Chondrocyte (in vitro differentiated cells): ENCODE measurements at places on chromosomes 7 and 10. TPM values are rescaled to one million over a fixed set of nuclear protein-coding genes. Genes with fewer than 3 reads are reported as not detected.

GRCh38 chr7:72466797-72467196 is 54.7 kb upstream of the CALN1 start:
- H3K4me1 ChIP-seq, result no peaks in the 10 kb centered on the region
- no peak overlapping the region for H3K27ac ChIP-seq
- H3K27me3 ChIP-seq, result peaks cover 23% of the 10 kb centered on the region

GRCh38 chr7:124724507-124725192 is 40.9 kb downstream of the GPR37 start:
- peaks cover 15% of the 10 kb centered on the region for H3K4me1 ChIP-seq
- no peaks in the 10 kb centered on the region for H3K27me3 ChIP-seq
- H3K4me3 ChIP-seq, result no peak overlapping the region
- DNase-seq, result no peak
- H3K36me3 ChIP-seq, result no peaks in the 10 kb centered on the region

DNA sequence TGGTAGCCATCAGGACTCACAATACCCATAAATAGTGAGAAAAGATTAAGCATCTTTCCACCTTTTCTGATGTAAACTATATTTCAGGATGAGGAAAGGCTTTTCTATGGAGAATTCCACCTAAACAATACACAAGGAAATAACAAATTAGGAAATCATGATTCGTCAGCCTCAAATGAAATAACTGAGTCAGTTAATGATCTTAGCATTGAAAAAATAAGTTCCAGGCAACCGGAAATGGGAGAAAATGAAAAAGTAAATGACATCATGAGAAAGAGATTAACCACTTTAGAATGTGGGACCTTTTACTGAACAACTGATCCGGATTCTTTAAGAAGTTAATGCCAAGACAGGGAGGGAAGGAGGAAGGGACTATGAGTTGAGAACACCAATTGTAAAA is 742.3 kb downstream of the TNS3 start:
- H3K4me1 ChIP-seq, result peaks cover 10% of the 10 kb centered on the region
- no peaks in the 10 kb centered on the region for H3K36me3 ChIP-seq
- no peak overlapping the region for H3K4me3 ChIP-seq

GRCh38 chr10:129893104-129894089 is 70.7 kb downstream of the EBF3 start:
- no peak overlapping the region for H3K27ac ChIP-seq

DNA sequence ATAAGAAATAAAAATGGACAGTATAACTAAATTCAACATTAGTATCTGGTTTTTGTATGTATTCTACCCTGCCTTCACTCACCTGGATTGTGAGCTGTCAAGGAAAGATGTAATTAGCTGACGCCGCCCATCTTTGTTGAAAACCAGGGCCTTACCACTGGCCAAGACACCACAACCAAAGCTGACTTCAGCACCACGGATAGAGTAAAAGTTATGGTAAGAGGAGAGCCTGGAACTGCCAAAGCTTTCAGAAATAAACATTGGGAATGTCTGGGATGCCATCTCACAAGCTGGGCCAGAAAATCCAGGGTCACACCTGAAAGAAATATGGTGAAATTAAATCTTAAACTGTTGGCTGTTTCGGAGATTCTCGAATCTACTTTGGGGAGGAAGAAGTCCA is 190.1 kb upstream of the SLC26A5 start:
- H3K36me3 ChIP-seq, result no peaks in the 10 kb centered on the region
- no peaks in the 10 kb centered on the region for H3K27me3 ChIP-seq
- no peak overlapping the region for H3K4me3 ChIP-seq
- H3K4me1 ChIP-seq, result peaks cover 33% of the 10 kb centered on the region
- H3K27ac ChIP-seq, result no peak overlapping the region
- no peak for DNase-seq

- DNase-seq, result no peak
- H3K27me3 ChIP-seq, result no peaks in the 10 kb centered on the region
- H3K36me3 ChIP-seq, result peaks cover 5% of the 10 kb centered on the region
- peaks cover 29% of the 10 kb centered on the region for H3K4me1 ChIP-seq
- no peak overlapping the region for H3K4me3 ChIP-seq
These were observed 2.0 kb upstream of the PURB start for GRCh38 chr7:44887293-44887692.

- H3K4me3 ChIP-seq, result no peak overlapping the region
- no peaks in the 10 kb centered on the region for H3K27me3 ChIP-seq
- no peaks in the 10 kb centered on the region for H3K36me3 ChIP-seq
- DNase-seq, result no peak
- H3K27ac ChIP-seq, result no peak overlapping the region
These were observed 429.1 kb downstream of the SEMA3D start for GRCh38 chr7:84757761-84758160.

GRCh38 chr10:101261702-101262101 is 32.4 kb upstream of the LBX1 start:
- no peaks in the 10 kb centered on the region for H3K4me1 ChIP-seq
- no peak overlapping the region for H3K27ac ChIP-seq
- no peak for DNase-seq

GRCh38 chr7:38846280-38846679 is 62.7 kb downstream of the VPS41 start:
- peaks cover 12% of the 10 kb centered on the region for H3K4me1 ChIP-seq
- DNase-seq, result no peak
- no peaks in the 10 kb centered on the region for H3K27me3 ChIP-seq

DNA sequence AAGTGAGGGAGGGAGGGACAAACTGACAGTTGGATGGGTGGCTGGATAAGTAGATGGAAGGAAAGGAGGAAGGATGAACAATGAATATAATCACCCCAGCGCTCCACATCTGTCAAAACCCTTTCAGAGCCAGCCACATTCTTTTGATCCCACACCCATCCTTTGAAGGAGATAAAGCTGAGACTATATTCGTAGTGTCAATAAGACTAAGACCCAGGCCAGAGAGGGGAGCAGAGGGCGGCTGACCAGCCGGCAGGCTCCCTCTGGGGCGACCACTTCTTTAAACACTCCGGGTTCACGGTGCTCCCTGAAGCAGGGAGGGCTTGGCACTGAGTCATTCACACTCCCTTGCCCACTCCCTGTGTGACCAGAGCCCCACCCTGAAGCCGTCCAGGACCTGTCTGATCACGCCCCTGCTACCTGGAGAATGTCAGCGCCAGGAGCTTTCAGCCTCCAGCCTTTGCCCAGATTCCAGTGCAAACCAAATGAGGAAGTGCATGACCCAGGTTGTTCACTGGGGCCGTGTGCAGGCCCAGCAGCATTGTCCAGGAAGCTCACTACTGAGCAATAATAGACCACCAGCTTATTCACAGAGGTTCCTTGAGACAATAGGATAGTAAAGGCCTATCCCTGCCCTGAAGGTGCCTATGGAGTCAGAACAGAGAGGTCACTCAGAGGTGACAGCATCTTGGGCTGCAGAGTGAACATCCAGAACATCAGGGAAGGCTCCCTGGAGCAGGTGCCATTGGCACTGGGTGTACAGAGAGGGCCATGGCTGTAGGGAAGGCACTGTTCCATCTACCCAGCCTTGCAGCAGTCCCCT is 34.4 kb downstream of the UNC5B start:
- H3K4me3 ChIP-seq, result no peak overlapping the region
- H3K27me3 ChIP-seq, result no peaks in the 10 kb centered on the region
- no peak overlapping the region for H3K27ac ChIP-seq
- H3K4me1 ChIP-seq, result peaks cover 55% of the 10 kb centered on the region
- no peaks in the 10 kb centered on the region for H3K36me3 ChIP-seq

GRCh38 chr10:112616647-112617046 is 169.6 kb downstream of the VTI1A start:
- H3K4me3 ChIP-seq, result no peak overlapping the region
- H3K27ac ChIP-seq, result no peak overlapping the region
- no peaks in the 10 kb centered on the region for H3K4me1 ChIP-seq
- no peaks in the 10 kb centered on the region for H3K27me3 ChIP-seq
- peaks cover 4% of the 10 kb centered on the region for H3K36me3 ChIP-seq

GRCh38 chr10:102421507-102421756 is 796 bp downstream of the FBXL15 start:
- peaks cover 1% of the 10 kb centered on the region for H3K36me3 ChIP-seq
- no peak for DNase-seq

DNA sequence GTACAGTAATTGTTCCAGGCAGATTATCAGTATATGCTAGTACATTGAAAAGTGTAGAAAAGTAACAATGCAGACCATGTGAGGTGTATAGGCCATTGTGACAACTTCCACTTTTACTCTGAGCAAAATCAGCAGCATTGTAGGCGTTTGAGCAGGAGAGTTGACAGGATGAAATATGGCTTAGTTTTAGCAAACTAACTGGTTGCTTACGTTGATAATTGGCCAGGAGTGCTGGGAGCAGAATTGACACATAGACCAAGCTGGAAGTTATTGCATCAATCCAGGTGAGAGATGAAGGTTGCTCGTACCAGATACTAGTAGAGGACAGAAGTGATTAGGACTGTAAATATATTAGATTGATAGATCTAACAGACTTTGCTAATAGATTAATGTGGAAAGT is 46.0 kb downstream of the LCOR start:
- peaks cover 33% of the 10 kb centered on the region for H3K4me1 ChIP-seq
- no peaks in the 10 kb centered on the region for H3K27me3 ChIP-seq
- H3K4me3 ChIP-seq, result no peak overlapping the region
- no peaks in the 10 kb centered on the region for H3K36me3 ChIP-seq

- no peak overlapping the region for H3K4me3 ChIP-seq
- H3K36me3 ChIP-seq, result peaks cover 29% of the 10 kb centered on the region
- H3K4me1 ChIP-seq, result peaks cover 45% of the 10 kb centered on the region
These were observed 3.8 kb downstream of the NUDCD3 start for GRCh38 chr7:44486693-44487092.

GRCh38 chr7:94250124-94250523 is 144.6 kb upstream of the COL1A2 start:
- no peak overlapping the region for H3K27ac ChIP-seq
- no peak overlapping the region for H3K4me3 ChIP-seq
- no peak for DNase-seq

DNA sequence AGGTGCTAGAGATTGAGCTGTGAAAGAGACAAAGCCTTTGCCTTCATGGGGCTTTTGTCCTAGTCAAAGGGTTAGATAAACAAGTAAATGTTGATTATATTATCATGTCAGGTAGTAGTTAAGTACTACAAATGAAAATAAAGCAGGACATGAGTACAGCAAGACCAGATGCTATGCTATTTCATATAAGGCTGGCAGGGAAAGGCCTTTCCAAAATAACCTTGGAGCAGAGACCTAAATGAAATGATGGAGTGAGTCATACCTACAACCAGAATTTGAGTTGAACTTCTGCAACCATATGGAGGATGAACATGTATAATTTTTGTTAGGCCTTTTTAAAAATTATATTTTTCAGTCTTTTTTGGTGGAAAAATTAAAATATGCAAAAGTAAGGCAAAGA is 23.6 kb upstream of the SEMA4G start:
- no peaks in the 10 kb centered on the region for H3K27me3 ChIP-seq
- no peak overlapping the region for H3K27ac ChIP-seq
- DNase-seq, result no peak
- no peak overlapping the region for H3K4me3 ChIP-seq

DNA sequence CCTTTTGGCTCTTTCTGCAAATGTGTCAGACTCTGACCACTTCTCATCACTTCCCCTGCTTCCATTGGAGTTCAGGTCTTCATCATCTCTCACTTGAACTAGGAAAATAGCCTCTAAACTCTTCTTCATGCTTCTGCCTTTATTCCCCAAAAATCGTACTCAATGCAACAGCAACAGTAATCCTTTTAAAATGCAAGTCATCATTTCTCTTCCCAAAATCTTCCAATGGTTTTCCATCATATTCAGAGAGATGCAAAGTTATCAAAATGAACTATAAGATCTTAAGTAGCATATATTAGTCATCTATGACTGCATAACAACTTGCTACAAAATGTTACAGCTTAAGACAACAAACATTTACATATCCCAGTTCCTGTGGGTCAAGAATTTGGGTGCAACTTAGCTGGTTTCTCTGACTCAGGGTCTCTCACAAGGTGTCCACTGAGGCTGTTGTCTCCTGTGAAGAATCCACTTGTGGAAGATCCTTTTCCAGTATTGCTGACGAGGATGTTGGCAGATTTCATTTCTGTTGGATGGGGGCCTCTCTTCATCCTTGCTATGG is 31.0 kb upstream of the ETV1 start:
- H3K27me3 ChIP-seq, result no peaks in the 10 kb centered on the region
- DNase-seq, result no peak
- H3K4me1 ChIP-seq, result peaks cover 6% of the 10 kb centered on the region
- no peak overlapping the region for H3K27ac ChIP-seq

Gene FBXW4
- total RNA-seq, result 34.4 to 37.2 TPM (median 36.1 TPM) in 3 replicates

Gene ANXA7
- 93.5 to 102 TPM (median 94.7 TPM) in 3 replicates for total RNA-seq

Gene GPR26
- total RNA-seq, result not detected in 3 replicates

Gene HOXA13
- total RNA-seq, result not detected in 3 replicates

Gene TDRD1
- total RNA-seq, result not detected in 3 replicates

Gene KCND2
- 0.26 to 0.30 TPM in 2 of 3 replicates, not detected in the other for total RNA-seq

Gene TRIM73
- 3.1 to 6.6 TPM (median 3.5 TPM) in 3 replicates for total RNA-seq

Gene C7orf57
- not detected in 3 replicates for total RNA-seq

Gene PDZD7
- 1.4 to 1.8 TPM (median 1.7 TPM) in 3 replicates for total RNA-seq

Gene KAZALD1
- 18.9 to 43.4 TPM (median 19.8 TPM) in 3 replicates for total RNA-seq
